CD4-positive, alpha-beta T cell treated with Interleukin-4 for 1 hour (primary cell): ENCODE measurements at places on chromosomes 12 and 14.

- DNase-seq: no peak
These were observed 374.3 kb upstream of the CCDC196 start for GRCh38 chr14:66111891-66112290.

- DNase-seq: no peak
These were observed 13.9 kb upstream of the PCED1B start for GRCh38 chr12:47065546-47065945.

GRCh38 chr12:122965321-122965751 is 927 bp downstream of the ABCB9 start:
- no peak for DNase-seq

DNA sequence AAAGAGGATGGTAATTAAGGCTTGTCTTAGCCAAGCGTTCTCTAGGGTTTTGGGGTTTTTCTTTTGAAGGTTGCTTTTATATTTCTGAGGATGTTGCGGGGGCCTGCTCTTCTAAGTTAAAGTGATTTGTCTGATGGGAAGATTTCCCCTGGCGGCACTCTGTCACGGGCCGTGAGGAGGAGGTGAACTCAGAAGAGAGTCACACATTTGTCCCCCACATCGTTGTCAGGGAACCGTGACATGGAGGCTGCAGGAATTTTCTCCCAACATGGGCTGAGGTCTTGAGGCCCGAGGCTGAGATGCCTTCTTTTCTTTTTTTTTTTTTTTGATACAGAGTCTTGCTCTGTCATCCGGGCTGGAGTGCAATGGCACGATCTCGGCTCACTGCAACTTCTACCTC is 71.5 kb downstream of the ADGRD1 start:
- DNase-seq: no peak

GRCh38 chr12:113065126-113066007 is 8.8 kb downstream of the DTX1 start:
- DNase-seq: no peak

DNA sequence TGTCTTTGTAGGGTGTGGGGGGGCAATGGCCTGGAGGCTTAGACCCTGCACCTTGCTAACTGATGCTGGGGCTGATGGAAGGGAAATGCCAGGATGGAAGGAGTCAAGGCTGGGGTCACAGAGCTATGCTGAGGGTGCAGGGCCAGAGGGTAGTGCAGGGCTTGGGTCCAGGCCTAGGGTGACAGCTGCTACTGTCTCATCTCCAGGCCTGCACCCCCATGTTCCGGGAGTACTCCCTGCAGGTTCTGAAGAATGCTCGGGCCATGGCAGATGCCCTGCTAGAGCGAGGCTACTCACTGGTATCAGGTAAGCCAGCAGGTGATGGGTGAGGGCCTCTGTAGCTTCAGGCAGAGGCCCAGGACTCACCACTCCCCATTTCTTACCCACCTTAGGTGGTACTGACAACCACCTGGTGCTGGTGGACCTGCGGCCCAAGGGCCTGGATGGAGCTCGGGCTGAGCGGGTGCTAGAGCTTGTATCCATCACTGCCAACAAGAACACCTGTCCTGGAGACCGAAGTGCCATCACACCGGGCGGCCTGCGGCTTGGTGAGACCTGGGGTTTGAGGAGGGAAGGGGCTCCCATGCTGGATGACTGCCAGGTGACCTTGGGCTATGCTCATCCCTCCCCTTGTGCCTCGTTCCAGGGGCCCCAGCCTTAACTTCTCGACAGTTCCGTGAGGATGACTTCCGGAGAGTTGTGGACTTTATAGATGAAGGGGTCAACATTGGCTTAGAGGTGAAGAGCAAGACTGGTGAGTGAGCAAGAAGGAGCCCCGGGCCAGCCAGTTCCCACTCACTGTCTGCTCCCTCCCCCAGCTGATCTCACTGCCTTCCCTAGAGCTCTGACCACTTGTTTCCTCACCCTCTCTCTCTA is 4.1 kb downstream of the SHMT2 start:
- no peak for DNase-seq

DNA sequence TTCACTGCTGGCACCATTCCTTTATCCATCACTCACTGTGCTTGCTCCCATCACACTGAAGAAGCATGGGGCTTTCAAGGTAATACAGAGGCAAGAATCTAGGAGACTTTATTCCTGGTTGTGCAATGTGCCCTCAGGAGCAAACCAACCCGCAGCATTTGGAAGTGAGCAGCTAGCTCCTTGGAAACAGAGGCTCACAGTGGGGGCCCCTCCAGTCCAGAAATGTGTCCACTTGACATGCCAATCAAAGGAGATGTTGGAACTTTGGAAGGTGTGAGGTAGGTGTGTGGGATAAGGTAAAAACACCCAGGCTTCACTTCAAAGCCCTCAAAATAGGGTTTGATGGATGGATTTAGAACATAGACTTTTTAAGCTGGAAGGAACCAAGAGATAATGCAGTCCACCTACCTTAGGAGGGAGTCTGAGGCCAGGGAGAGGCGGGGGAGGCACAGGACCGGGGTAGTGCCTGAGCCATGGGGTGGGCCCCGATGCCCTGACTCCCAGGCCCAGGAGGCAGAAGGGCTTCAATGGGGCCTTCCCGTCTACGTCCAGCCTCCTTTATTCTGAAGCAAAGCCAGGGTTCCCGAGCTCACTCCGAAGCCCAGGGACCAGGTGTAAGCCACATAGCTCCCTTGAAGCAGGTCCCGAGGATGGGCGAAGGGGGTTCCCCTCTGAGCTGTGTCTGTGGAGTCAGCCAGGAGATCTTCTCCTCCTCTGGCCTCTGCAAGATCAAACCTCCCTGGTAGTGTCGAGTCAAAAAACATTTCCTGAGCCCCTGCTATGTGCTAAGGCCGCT is 17.6 kb upstream of the BCL11B start:
- DNase-seq: no peak

DNA sequence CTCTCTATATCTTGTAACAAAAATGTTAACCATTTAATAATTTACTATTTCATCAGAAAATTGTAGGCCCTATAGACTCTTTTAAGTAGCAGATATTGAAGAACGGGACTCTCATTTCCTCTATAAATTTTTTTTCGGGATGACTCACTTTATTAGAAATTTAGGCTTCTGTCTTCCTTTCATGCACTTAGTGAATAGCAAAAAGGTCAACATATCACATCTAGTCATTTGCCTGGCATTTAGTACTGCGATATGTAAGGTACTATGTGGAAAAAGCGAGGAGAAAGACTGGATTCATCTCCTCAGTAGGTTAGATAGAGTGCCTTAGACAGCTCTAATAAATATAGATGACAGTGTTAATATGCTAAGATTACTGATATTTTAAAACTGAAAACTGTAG is 166.3 kb upstream of the PTPRQ start:
- DNase-seq: no peak

GRCh38 chr12:93664573-93665138 is 12.5 kb upstream of the CRADD start:
- DNase-seq: no peak

GRCh38 chr14:26993556-26993955 is 395.7 kb upstream of the NOVA1 start:
- DNase-seq: no peak

DNA sequence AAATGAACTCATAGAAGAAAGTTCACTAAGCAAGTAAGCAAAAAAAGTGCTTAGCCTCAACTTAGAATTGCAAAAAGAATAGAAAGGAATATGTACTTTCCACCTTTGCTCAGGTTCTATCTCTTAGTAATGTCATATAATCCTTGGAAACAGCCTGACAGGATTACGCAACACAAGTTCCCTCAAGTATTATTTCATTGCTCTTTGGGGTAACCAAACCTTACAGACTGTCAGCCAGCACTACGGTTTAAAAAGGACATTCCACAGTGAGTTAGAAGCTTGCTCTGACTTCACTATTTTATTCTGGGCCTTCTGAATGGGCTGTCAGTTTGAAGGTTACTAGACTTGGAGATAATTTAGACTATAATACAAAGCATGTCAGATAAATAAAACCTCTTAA is 264.0 kb downstream of the ATXN7L3B start:
- no peak for DNase-seq

- DNase-seq: no peak
These were observed 231.9 kb downstream of the SLC16A7 start for GRCh38 chr12:59827767-59828166.

DNA sequence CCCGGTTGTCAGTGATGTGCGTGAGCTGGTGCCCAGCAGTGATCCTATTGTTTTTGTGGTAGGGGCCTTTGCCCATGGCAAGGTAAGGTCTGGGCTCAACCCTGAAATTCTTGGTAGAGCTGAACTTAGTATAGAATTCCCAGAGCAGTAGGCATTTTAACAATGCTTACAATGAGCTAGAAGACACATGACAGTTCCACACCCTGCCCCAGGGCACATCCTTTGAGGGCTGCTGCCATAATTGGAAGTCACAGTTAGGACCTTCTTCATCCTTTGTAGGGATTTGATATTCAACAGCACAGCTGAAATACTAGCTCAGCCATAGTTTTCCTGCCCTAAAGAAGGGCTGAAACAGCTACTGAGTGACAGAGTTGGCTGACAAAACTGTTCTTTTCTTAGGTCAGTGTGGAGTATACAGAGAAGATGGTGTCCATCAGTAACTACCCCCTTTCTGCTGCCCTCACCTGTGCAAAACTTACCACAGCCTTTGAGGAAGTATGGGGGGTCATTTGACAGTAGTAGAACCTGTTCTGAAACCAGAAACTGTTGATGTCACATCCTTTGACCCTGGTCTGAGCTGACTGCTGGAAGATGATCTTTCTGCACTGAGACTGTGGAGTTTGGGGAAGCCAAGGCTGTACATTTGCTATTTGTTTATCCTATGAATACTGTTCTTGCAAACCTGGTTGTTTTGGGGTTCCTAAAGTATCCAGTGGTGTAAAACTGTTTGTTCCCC is 4.8 kb downstream of the EMG1 start:
- DNase-seq: no peak

GRCh38 chr14:32934881-32935633 is 3.6 kb upstream of the NPAS3 start:
- no peak for DNase-seq

DNA sequence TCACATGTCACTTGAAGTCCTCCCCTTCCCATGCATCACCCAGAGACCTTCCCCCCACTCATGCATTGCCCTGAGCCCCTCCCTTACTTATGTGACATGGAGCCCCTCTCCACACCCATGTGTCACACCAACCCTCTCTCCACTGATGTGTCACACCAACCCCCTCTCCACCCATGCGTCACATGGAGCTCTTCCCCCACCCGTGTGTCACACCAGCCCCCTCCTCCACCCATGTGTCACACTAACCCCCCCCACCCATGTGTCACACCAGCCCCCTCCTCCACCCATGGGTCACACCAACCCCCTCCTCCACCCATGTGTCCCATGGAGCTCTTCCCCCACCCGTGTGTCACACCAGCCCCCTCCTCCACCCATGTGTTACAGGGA is 30.4 kb downstream of the RTL1 start:
- DNase-seq: no peak

DNA sequence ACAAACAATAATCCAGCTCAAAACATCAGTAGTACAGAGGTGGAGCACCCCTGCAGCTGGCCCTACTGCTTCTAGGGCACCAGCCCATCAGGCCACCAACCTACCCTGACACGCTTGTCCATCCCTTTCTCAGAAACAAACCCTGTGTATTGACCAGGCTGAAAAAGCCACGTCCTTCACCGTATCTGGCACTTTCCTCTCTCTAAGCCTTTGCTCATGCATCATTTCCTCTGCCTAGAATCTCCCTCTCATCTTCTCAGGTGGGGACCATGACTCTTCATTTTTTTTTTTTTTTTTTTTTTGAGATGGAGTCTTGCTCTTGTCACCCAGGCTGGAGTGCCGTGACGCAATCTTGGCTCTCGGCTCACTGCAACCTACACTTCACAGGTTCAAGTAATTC is 25.3 kb upstream of the FLVCR2 start:
- no peak for DNase-seq

DNA sequence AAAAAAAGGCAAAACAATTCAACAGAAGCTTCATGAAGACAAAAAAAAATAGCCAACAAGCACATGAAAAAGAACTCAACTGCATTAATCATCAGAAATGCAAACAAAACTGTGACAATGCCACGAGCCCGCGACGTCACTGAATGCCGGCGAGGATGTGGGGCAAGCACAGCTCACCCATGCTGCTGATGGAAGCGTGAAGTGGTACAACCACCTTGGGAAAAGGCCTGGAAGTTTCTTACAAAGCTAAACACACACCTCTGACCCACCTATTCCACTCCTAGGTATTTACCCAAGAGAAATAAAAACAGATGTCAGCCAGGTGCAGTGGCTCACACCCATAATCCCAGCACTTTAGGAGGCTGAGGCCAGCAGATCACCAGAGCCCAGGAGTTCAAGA is 10.5 kb downstream of the BTBD6 start:
- no peak for DNase-seq
